ENCODE measurements at places on chromosomes 3 and 15.
A peak's percentile ranks its signal among the peaks of the same experiment; 100 is the strongest.

GRCh38 chr3:18423401-18424212 is 1.5 kb downstream of the SATB1 start:
- DNase-seq, result peak; percentile 42

DNA sequence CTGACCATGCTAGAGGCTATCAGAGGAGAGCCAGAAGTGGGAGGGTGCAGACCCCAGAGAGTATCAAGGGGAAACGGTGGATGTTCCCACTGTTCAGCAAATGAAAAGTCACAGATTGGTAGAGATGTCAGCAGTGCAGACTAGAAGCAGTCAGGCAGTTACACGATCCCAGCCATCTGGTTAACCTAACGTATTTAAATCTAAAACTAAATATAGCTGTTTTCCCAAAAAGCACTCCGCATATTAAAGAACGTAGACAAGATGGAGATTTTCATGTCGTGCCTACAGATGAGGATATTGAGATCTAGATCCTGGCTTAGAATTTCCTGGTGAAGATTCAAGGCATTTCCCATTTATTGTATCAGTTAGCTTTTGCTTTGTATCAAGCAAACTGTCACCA is 25.2 kb downstream of the PXYLP1 start:
- no peak for DNase-seq

- DNase-seq, result no peak
These were observed 220.7 kb upstream of the TP63 start for GRCh38 chr3:189410522-189410921.

DNA sequence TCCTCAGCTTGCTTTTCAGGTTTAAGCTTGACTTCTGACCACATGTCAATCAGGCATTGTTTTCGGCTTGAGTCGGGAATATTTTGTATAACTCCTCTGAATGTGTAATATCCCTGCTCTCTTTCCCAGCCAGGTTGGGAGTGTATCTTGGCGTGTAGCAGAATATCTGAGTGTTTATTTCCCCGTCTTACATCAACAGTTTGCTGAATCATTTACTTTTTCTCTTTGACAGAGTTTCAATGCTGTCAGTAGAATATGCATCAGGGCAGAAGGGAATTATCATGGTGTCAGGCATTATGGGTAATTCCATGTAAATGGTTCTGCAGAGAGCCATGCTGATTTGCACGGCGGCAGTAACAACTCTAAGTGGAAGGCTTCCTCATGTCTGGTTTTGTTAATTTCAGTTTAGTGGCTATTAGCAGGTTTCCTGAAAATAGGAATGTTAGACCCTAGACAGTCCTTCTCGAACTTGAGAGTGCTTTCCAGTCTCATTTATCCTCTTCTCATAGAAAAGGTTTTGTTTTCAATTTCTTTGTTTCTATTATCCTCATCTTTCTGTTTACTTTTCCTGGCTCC is 566.3 kb downstream of the AGBL1 start:
- DNase-seq, result no peak

DNA sequence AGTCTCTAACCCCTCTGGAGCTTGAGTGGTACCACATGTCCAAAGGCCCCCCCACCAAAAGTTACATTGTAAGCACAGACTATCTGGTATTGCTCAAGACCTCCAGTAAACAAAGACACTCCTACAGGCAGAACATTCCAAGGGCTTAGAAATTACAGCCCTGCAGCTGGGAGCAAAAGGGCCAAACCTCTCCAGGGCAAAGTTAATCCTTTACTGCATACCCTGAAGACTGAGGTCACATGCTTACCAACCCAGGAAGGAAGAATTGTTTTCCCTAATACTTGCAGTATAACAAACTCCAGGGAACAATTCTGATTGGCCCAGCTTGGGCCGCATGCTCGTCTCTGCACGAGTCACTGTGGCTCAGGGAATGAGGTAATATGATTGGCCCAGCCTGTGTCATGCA is 266.1 kb upstream of the NR2F2 start:
- DNase-seq, result no peak

- peak; percentile 68 for DNase-seq
These were observed 26.2 kb downstream of the POLR2M start for GRCh38 chr15:57732526-57733331.

GRCh38 chr3:161607056-161607455 is 110.4 kb downstream of the OTOL1 start:
- no peak for DNase-seq

GRCh38 chr15:83854950-83855707 is 201.2 kb downstream of the ADAMTSL3 start:
- DNase-seq, result peak; percentile 6

- no peak for DNase-seq
These were observed 55.8 kb downstream of the OSBPL10 start for GRCh38 chr3:31925271-31925630.

DNA sequence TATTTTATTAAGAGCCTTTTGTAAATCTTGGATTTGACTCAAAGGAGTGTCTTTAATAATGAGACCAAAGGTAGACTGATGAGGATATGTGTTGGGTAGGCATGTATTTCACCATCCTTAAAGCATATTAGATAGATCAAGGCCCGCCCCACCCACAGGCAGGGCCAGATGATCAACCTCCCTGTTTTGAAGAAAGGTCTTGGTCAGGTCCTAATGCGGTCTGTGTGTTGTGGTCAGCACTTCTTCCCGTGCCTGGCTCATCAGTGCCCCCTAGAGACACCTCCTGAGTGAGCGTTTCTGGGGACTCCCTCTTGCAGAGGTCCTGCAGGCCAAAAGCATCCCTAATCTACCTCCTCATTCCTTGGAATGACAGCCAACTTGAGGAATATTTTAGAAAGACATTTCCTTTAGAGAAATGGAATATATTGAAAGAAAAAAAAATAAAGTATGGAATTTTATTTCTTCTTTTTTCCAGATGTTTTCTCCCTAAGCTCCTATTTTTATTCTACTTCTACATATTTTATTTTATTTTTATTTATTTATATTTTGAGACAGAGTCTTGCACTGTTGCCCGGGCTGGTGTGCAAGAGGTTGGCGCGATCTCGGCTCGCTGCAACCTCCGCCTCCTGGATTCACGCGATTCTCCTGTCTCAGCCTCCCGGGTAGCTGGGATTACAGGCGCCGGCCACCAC is 6.0 kb downstream of the TM4SF4 start:
- peak; percentile 85 for DNase-seq

DNA sequence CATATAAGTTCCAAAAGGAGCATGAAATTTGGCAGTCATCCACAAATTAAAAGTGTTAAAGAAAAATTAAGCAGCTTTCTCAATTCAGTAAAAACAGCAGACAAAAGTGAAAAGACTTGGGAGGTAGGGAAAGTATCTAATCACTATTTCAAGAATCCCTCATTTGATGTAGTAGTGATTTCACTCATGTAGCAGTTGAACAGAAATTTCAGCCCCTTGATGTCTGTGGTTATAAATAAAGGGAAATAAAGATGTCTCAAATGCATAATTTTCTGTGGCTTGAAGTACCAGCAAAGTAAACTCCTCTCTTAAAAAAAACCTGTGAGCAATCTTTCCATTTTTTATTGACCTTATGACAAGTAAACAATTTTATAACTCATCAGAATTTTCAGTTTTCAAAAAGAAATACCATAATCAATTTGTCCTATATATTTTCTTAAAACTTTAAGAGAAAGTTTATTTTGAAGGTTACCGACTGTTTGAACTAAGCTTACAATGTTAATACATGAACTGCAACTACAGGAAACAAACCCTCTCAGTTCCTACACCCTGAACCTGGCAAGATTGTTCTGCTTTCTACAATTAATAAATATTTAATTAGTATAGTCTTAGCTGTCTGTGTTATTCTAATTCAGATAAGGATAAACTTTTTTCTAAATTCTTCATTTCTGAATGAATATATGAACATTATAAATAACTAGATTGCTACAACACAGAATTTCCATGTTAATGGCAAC is 94.2 kb downstream of the CBLB start:
- no peak for DNase-seq

DNA sequence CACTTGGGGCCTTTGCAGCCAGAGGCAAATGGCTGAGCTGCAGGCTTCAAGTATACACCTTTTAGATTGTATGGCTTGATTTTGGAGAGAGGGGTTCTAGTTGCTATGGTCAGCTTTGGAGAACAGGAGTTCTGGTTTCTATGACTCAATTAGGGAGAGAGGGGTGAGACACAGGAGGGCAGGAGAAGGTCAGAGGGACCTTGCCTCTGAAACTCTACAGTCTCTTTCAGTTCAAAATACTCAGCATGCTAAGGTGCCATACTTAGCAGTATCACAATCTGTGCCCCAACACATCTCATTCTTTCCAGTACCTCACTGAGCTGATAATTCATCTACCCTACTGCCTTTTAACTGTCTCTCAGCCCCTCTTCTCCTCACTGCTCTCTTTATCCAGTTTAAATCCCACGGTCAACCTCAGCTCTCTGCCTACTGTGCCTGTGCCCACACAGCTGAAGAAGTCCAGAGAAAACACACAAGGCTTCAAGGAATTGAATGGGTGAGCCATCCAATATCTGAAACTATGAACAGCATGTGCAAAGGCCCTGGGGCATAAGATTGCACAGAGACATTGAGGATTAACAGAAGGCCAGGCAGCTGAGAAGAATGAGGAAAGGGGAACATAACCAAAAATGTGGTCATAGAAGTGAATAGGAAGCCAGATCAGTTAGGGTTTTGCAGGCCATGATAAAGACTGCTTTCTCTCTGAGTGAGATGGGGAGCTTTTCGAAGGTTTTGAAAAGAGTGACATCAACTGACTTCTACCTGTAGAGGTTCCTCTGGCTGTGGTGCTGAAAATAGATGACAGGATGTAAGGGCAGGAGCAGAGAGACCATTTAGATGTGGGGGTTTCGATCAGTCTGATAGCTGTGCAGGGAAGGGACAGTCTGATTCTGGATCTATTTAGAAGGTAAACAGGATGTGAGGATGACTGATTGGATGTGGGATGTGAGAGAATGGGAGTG is 54.5 kb upstream of the C3orf80 start:
- no peak for DNase-seq

GRCh38 chr3:197003461-197004385 is 25.9 kb downstream of the MELTF start:
- DNase-seq, result peak; percentile 76

DNA sequence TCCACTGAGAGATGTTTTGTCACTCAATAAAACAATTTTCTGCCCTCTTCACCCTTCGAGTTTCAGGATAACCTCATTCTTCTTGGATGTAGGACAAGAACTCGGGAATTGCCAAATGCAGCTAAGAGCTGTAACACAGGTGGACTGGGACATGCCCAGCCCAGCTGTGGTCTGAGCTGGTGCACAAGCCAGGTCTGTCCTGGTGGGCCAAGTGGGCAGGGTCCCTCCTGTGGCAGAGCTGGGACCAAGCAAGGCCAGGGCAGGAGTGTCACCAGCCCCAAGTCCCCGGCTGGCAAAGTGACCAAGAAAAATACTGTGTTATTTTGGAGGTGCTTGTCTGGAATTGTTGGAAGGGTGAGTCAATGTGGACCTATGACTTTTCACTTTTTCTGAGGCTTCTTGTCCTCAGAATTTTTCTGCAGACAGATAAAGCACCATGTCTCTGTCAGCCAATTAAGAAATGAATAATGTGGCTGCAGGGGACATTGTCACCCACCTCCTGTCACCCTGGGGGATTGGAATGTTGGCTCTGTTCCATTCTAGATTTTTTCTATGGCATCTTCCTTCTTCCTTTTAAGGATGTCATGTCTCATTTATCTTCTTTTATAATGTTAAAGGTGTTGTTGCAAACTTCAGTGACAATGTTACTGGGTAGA is 645.2 kb upstream of the EPHA6 start:
- no peak for DNase-seq

DNA sequence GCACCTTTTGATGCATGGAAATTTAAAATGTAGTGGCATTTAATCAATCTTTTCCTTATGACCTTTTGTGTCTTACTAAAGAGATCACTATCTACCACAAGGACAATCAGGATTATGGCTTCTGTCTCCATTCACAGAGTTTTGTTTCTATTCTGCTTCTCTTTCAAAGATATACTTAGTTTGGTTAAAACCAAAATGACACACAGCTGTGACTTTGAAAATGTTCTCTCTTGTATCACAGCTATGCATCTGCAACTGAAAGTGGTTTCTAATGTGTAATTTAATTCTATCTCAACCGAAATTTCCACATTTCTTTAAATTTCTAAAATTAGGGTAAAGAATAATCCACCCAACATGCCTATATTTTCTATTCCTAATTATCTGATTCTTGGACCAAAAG is 27.7 kb downstream of the HLTF start:
- no peak for DNase-seq

Measured in DMS53 (cell line).